ENCODE measurements at places on chromosomes 4 and X. TPM values are rescaled to one million over a fixed set of nuclear protein-coding genes. Genes with fewer than 3 reads are reported as not detected.

CHRDL1 gene
- total RNA-seq: not detected

GRCh38 chrX:45756557-45756956 lies 555.9 kb upstream of the DIPK2B start:
- no peak for DNase-seq

TMEM255A gene
- 0.05 TPM for total RNA-seq

- no peak for DNase-seq
Observed at GRCh38 chr4:37068580-37068979, 176.0 kb upstream of the NWD2 start.

DNA sequence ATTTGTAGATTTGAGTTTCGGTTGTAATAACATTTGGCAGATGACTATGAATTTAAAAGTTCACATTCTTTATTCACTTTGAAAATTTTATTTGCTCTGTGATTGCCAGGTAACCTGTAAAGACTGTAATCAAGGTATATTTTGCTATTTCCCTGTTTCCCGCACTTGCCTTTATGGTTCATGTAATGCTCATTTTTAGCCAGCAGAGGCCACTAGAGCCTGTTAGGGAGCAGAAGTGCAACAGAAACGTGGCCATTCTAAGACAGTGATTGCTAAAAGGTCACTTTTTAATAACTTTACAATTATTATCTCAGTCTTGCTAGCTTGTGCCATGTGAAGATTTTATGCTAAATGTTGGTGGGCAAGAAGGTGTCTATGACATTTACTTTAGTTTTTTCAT lies 12.4 kb downstream of the YIPF6 start:
- peak; percentile 36 for DNase-seq

H2BW2 gene
- not detected for total RNA-seq

GRCh38 chrX:56800801-56801200 lies 71.8 kb downstream of the NBDY start:
- DNase-seq: no peak

PABPC1L2B gene
- total RNA-seq: not detected

GRCh38 chr4:1216869-1217294 lies 32.0 kb downstream of the CTBP1 start:
- DNase-seq: no peak

PDHA2 gene
- total RNA-seq: not detected

GRCh38 chrX:144297221-144297620 lies 413.4 kb downstream of the UBE2NL start:
- no peak for DNase-seq

DNA sequence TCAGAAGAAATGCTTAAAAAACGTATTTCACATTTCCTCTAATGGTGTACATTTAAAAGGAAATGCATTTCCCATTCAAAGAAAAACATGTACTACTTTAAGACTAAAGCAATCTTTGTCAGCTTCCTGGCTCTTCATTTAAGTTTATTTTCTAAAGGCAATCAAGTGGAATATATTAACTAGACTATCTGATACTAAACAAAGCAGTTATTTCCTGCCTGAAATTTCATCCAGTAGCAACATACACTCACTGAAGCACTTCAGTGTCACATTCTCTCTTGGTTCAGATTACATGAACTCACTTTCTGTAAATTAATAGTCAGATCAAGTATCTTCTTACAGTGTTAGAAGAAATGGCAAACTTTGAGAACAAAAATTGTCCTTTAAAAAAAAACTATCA lies 42.5 kb downstream of the LRBA start:
- peak; percentile 21 for DNase-seq

MAGEB17 gene
- not detected for total RNA-seq

DNA sequence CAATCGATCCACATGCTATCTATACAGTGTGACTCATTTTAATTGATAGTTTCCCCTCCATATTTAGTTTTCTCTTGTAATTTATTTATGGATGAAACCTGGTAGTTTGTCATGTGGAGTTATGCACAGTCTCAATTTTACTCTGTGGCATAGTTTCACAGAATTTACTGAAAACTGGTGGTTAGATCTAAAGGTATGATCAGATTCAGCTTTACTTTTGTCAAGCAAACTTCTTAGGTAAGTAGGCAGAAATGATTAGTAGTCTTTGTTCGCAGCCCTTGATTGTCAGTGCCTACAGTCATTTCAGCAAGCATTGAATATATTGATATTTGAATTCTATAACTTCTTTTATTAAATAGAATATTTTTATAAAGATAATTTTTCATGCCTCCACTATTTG lies 2.5 kb downstream of the ADD1 start:
- no peak for DNase-seq

- DNase-seq: no peak
Observed at GRCh38 chr4:76386566-76387305, 34.2 kb downstream of the CCDC158 start.

DNA sequence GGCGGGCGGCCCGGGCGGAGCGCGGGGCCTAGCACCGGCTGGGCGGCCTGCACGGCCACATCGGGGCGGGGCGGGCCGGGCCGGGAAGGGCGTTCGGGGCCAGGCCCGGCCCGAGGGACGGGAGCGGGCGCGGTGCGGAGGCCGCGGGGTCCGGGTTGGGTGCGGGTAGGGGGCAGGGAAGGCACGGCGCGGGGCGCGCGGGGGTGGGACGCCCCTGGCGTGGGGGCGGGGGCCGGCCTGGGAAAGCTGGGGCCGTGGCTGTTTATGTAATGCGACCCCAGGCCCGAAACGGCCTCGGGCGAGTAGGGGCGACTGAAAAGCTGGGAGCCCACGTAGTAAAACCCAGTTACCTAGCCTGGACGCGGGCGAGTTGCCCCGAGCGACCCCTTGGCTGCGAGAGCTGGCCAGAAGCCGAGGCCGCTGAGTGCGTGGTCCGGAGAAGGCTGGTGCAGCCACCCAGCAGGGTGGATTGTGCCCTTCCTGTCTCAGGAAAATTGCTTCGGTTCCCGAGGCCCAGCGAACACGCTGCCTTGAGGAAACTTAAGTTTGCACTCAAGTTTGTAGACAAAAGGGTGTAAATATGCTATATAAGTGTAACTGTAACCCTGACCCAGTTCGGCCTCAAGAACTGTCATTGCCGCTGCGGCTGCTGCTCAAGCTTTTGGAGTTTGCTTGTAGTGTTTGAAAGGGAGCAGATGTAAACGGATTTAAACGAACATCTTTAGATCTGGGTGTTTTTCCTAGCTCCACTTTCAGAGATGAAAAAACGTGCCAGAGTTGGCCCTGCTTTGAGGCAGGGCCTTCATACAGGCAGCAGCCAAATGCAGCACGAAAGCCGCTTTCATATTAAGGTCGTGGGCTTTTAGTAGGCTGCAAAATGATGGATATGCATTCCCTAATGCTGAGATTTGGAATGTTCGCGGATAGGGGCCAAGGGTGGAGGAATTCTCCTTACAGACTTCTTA lies 674 bp downstream of the SEC24B start:
- peak; percentile 30 for DNase-seq

GRCh38 chr4:70183168-70183939 lies 12.2 kb upstream of the ODAM start:
- peak; percentile 10 for DNase-seq

GRCh38 chr4:90030953-90031352 lies 96.2 kb upstream of the CCSER1 start:
- DNase-seq: no peak

DNA sequence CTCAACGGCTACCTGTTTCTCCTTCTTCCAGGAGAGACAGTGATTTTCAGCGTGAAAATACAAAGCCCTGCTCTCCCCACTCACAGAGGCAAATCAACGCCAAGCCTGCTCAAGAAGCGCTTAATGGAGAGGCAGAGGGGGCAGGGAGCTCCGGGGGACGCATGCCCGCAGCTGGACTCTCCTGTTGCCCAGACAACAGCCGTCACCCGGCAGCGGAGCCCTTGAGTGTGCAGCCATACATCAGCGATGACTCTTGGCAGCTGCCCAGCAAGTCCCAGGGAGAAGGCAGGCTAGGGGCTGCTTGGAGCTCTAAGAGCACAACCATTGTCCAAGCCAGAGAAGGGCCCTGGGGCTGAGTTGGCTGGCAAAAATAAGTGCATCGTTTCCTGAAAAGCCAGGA lies 71.0 kb upstream of the AFAP1 start:
- DNase-seq: no peak

EVC2 gene
- 10.8 TPM for total RNA-seq

XKRX gene
- not detected for total RNA-seq

GRCh38 chr4:41506130-41506529 lies 31.8 kb upstream of the LIMCH1 start:
- DNase-seq: peak; percentile 18

DNA sequence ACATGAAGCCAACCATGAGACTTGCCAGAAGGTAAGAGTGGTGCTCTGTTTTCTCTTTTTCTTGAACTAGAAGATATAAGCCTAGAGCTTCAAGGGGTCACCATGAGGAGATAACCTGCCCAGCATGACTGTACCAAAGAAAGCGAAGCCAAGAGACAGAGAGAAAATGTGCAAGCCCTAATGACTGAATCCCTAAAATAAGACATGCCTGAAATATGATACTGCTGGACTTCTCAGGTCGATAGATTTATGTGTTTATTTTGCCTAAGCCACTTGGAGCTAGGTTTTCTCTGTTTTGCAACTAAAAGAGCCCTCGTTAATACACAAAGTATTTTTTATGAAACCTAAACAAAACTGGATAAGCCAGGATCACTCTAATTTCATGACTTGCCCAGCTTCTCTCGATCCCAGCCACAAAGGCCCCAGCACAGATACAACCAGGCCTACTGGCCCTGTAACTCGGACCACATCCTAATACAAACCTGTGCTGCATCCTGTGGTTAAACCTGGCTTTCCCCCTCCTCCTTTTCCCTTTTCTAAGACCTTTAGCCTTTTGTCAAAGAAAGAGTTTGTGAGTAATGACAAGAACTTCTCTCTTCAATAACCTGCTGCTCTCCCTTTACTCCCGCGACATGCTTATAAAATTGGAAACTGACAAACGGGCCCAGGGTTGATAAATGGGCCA lies 185.8 kb downstream of the APBB2 start:
- peak; percentile 66 for DNase-seq

- DNase-seq: no peak
Observed at GRCh38 chr4:163818673-163819072, 324.2 kb downstream of the TMA16 start.

DNA sequence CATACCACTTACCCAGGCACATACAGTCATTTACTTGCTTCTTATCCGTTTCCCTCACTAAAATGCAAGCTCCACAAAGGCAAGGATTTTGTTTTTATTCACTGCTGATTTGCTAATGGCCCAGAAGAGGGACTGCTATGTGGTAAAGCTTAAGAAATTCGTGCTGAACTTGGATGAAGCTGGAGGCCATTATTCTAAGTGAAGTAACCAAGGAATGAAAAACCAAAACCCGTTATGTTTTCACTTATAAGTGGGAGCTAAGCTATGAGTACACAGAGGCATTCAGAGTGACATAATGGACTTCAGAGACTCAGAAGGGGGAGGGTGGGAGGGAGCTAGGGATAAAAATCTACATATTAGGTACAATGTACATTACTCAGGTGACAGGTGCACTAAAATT lies 47.2 kb downstream of the RAB33B start:
- no peak for DNase-seq

GRIA2 gene
- total RNA-seq: not detected

DNA sequence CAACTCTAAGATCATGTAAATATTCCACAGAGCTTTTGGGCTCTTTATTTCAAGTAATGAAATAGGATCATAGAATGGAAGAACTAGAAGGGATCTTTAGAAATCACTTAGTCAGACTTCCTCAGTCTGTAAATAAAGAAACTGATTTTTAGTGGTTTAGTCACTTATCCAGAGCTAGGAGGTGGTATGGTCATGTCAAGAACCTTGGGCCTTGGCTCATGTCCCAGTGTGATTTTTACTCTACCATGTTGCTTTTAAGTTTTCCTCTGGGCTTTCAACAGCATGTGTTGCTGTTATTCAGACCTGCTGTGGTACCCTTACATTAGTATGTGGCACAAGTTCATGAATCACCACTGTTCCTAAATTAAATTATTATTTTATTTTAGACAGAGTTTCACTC lies 184.9 kb downstream of the FRAS1 start:
- DNase-seq: peak; percentile 37

ASB11 gene
- total RNA-seq: 5.8 TPM

DNA sequence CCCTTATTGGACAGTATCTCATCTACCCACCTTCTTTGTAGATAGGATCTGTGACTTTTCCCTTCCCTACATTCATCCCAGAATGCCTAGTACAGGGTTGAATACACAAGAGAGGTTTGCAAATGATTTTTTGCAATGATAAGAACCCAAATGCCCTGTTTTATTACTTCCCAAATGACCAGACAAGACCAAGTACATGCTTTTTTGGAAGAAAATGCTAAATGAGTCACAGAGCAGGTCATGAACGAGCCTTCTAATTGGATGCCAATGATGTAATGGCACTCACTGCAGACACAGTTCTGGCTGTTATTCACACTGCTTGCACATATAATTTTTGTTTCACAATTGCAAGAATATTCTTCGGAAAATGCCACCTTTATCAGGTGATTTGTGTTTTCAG lies 17.8 kb upstream of the GABRQ start:
- DNase-seq: no peak

CT45A3 gene
- not detected for total RNA-seq

DNA sequence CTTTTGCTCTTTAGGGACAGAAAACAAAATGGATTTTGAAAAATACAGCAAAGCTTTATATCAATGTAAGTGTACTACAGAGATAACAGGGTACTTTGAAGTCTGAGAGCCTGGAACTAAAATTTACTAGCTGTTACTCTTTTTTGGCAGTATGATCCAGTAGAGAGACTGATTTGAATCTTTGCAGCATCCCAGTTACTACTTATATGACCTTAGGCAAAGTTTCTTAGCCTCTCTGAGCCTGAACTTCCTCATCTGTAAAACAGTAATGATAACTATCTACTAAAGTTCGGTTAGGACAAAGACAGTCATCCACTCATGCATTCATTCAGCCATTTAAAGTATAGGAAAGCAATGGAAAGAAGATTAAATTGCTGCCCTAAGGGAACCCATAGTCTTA lies 10.1 kb downstream of the BRWD3 start:
- DNase-seq: no peak

DNA sequence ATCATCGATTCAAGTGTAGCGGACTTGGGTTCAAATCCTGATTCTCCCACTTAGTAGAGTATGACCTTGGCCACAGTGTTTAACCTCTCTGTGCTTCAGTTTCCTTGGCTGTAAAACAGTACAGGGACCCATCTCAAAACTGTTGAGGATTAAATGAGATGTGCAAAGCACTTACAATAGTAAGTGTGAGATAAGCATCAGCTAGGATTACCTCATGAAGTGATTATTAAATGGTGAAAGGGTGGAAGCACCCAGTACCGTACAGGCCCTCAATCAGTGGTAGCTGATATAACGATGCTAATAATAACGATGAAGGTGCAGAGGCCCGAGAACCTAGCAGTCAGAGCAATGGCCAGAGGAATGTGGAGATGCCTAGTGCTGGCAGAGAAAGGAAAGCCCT lies 45.1 kb downstream of the PRPS1 start:
- no peak for DNase-seq

NSUN7 gene
- not detected for total RNA-seq

PROM1 gene
- total RNA-seq: not detected

ZFP92 gene
- total RNA-seq: 0.05 TPM

DNA sequence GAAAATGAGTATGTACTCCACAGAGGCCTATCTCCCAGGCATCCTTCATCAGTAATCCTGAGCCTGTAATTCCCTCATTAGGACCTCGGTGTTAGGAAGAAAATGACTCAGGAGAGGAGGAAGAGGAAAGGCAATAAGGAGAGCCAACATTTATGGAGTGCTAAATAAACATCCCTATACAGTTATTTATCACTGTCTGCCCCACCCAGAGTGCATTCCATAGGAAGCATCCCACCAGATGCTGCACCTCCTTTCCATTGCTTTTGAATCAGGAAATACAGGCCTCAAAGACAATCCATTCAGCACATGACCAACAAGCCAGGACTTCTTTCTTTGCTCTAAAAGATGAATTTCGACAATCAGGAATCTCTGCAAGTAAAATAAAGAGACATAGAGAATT lies 47.6 kb downstream of the USP38 start:
- no peak for DNase-seq

GRCh38 chr4:149997881-149998421 lies 80.3 kb upstream of the DCLK2 start:
- DNase-seq: no peak
